Fibroblast of villous mesenchyme (primary cell): ENCODE measurements at places on chromosomes 3 and 15. TPM values are rescaled to one million over a fixed set of nuclear protein-coding genes. Genes with fewer than 3 reads are reported as not detected.

DNA sequence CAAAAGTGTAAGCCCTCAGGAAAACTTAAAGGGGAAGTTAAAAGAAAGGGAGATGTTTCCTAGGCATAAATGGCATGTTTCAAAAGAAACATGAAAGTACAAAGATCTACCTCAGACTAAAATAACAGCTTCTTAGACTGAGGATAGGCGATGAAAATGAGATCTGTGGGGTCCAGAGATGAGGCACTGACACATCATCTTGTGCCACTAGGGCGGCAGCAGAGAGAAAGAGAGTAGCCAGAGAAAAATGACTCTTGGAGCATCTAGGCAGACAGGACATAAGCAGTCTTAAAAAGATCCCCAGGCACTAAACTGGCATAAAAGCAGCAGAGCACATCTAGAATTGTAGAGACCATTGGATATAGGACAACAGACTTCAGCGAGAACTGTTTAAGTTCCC lies 42.5 kb upstream of the RFX7 start:
- DNase-seq: no peak

DNA sequence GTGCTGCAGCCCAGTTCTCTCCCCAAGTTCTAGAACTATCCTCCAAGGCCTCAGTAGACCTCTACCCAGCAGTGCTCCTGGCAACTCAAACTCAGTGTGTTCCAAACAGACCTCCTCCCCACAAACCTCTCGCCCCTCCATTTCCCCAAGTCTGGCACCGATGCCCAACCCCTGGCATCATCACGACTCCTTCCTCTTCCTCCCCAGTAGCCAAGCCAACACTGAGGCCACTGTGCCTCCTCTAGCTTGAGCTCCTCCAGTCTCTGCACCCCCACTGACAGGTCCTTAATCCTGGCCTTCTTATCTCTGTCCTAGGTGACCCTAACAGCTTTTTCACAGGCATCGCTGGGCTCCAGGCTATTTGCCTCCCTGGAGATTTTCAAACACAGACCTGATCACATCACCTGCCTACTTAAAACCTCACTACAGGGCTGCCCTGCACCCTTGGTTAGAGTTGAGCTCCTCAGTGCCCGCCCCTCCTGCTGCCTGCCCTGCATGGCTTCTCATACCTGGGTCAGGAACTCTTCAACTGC lies 6.8 kb downstream of the ARPIN start:
- no peak for DNase-seq

DNA sequence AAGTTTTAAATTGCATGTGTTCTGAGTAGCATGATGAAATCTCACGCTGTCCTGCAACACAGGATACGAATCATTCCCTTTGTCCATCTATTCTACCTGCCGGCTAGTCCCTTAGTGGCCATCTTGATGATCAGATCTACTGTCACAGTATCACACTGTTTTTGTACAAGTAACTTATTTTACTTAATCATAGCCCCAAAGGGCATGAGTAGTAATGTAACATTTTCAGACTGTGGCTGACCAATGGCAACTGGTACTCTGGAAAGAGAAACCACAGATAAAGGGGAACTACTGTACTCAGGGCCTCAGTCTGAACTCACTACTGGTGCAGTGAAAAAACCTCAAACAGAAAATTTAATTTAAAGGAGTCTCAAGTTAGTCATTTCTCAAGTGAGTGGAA lies 127.3 kb upstream of the MRPL3 start:
- no peak for DNase-seq

DNA sequence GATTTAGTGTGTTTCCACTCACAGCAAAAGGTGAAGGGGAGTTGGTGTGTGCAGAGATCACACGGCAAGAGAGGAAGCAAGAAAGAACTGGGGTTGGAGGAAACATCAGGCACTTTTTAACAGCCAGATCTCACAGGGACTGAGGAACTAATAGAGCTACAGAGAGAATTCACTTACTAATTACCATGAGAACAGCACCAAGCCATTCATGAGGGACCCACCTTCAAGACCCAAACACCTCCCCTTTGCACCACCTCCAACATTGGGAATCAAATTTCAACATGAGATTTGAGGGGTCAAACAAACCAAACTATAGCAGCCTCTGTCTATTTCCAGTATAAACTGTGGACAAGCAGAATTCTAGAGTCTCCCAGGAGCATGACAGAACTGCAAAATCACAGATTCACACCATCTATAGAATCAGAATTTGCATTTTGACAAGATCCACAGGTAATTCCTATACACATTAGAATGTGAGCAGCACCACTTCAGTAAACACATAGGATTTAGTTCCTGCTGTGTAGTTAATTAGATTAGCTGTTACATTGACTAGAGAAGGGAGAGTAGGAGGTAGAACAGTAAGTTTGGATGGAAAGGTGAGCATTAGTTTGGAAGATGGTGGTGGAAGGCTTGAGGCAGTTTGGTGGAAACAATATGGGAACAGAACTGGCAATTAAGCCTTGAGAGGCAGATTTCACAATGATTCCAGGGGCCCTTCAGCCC lies 311.7 kb downstream of the NSUN3 start:
- DNase-seq: no peak

DNA sequence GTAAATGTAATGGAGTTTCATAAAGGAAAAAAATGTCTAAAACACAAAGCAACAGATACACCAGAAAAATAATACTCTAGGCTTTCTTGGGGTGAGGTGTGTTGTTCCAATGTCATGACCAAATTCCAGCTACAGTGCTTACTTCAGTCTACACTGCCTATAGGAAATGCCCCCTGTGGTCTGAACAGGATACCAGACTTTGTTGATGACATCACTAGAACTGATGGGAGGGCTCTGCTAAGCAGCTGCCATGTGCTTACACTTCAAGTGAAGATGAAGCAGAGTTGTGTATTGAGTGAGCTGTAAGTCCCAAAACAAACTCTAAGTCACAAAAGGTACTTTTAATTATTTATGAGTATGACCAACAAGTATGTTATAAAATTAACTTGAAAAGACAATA lies 456.1 kb upstream of the IL12A start:
- no peak for DNase-seq

BFSP2 gene
- not detected in 2 replicates for total RNA-seq

TAGLN3 gene
- total RNA-seq: under 0.01 TPM in 1 of 2 replicates, not detected in the other

DNA sequence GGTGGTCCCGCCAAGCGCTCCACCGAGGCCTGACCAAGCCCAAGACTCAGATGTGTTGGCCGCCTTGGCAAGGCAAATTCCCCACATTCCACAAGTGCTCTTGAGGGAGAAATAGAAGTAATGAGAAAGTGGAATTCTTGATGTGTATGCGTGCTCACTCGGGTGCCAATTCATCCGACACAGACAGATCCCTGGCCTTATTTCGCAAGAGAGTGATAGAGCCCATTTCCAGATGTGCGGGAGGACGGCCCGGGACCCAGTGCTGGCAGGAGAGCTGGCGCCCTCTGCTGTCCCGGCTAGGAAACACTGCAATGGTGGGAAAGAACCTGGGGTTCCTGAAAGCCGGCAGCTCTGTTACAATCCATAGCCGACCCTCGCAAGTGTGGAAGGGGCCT lies 76.0 kb downstream of the HMG20A start:
- peak; percentile 95 for DNase-seq

DNA sequence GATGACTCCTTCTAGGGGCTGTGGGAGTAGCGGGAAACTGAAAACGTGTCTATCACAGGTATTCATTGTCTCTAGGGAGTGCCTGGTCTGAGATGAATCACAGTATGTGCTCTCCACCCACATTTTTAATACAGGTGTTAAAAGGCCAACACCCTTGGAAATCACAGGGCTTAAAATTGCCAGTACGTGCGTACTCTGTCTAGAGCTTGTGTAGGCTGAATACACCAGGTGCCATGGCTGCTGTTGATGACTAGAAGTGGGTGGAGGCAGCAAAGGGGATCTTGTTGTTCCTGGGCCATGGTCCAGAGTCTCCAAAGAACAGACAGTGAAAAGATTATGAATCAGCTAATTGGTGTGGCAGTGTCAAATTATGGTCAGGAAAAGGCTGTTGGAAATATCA lies 35.1 kb upstream of the P3H2 start:
- no peak for DNase-seq

KLHL18 gene
- 20.3 and 22.9 TPM in 2 replicates for total RNA-seq

CKMT1A gene
- total RNA-seq: not detected in 2 replicates

- DNase-seq: no peak
Observed at GRCh38 chr3:11632966-11633365, 10.7 kb downstream of the VGLL4 start.

GXYLT2 gene
- 15.8 and 18.1 TPM in 2 replicates for total RNA-seq

DNA sequence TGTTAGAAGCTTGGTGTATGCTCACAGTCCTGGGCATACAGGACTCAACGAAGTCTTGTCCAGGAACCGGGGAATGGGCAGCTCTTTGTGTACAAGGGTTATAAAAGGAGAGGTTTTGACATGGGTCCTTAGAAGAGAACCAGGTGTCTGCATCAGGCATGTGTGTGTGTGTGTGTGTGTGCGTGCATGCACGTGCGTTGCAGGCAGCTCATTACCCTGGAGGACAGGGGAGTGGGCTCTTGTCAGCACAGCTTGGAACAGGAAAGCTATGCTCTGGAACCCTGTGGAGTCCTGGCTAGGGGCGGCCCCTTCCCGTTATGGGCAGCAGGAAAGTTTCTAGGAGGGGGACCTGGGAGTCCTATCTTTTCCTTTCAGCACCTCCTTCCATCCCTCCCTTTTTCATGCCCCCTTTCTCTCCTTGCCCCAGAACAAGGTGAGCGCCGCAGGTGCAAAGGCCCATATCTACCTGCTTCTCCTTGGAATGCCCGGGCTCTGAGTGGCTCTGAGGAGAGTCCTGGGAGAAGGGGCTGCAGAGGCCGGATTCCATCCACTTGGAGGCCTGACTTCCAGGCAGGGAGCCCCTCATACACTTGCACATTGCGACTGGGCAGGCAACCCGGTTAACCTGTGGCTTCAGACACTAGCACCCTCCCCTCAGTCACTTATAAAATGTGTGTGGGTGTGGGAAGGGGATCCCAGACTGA lies 33.9 kb upstream of the LCTL start:
- DNase-seq: no peak

DNA sequence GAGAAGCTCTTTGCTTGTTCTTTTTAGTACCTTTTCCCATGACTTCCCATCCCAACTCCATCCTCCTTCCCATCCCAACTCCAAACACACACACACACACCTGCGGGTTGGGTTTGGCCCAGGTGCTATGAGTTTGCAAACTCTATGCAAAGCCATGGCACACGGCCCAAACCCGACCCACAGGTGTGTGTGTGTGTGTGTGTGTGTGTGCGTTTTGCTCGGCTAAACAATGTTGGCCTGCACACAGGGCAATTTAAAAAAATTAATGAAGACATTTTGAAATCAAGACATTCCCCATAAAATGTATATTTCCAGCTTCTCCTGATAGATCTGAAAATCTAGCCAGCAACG lies 103.7 kb upstream of the TLE3 start:
- no peak for DNase-seq

GRCh38 chr3:171812811-171813210 lies 2.5 kb upstream of the PLD1 start:
- DNase-seq: peak; percentile 49

DNA sequence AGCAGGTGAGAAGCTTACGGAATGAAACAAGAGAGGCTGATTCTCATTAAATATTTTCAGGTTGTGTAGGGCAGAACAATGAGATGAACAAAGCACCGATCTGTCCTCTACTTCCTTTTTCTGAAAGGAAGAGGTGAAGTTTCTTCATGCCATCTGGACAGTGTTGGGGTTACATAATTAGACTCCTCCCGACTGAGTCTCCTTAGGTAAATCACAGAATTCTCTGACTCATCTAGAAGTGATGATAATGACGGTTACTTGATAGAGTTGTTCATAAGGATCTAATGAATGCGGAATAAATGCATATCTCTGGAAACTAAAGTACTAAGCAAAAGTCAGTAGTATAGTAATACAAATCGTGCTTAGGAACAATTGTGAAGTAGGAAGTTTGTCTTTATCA lies 21.2 kb downstream of the CRTC3 start:
- DNase-seq: no peak

KIF15 gene
- 5.5 and 9.9 TPM in 2 replicates for total RNA-seq

- DNase-seq: peak; percentile 61
Observed at GRCh38 chr15:80695099-80695910, at the start of gene ABHD17C. TSS of gene ABHD17C (plus strand) at chr15:80695310. CDS start at chr15:80695430, 120 bp downstream.

NEK10 gene
- 1.9 and 6.9 TPM in 2 replicates for total RNA-seq

- DNase-seq: no peak
Observed at GRCh38 chr3:39114456-39114855, 7.0 kb downstream of the TTC21A start.

GRCh38 chr3:87082796-87083440 lies 92.0 kb upstream of the VGLL3 start:
- DNase-seq: peak; percentile 73

PPP1R2 gene
- total RNA-seq: 81.5 and 131 TPM in 2 replicates

SERPINI2 gene
- total RNA-seq: not detected in 2 replicates

DNA sequence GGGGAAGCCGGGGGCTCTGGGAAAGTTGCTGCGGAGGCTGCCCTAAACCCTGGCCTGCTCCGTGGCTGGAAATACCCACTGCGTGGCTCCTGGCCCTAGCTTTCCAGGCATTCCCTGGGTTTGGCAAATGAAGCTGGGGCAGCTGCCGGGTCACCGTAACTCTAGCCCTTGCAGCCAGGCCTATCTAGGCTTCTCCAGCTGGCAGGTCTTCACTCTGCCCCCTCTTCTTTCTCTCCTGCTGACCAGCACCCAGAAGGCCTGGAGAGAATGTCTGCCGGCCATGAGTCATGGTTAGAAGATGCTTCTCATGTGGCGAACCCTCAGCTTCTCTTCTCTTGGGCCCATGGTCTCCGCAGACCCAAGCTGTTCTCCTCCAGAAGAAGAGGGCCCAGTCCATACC lies 5.6 kb upstream of the DLL4 start:
- DNase-seq: no peak

GRCh38 chr15:50358845-50359244 lies 3.8 kb upstream of the GABPB1 start:
- peak; percentile 45 for DNase-seq

ZSCAN2 gene
- total RNA-seq: 5.6 and 7.1 TPM in 2 replicates

- no peak for DNase-seq
Observed at GRCh38 chr15:69535101-69535638, 82.6 kb downstream of the RPLP1 start.

GRCh38 chr3:159480046-159480445 lies 508.6 kb upstream of the IL12A start:
- no peak for DNase-seq

- peak; percentile 53 for DNase-seq
Observed at GRCh38 chr3:67011414-67012131, 13.5 kb downstream of the KBTBD8 start.

PLA2G4F gene
- not detected in 2 replicates for total RNA-seq

- DNase-seq: no peak
Observed at GRCh38 chr3:58101499-58102389, 93.5 kb downstream of the FLNB start.

EIF4A2 gene
- 319 and 691 TPM in 2 replicates for total RNA-seq

DNA sequence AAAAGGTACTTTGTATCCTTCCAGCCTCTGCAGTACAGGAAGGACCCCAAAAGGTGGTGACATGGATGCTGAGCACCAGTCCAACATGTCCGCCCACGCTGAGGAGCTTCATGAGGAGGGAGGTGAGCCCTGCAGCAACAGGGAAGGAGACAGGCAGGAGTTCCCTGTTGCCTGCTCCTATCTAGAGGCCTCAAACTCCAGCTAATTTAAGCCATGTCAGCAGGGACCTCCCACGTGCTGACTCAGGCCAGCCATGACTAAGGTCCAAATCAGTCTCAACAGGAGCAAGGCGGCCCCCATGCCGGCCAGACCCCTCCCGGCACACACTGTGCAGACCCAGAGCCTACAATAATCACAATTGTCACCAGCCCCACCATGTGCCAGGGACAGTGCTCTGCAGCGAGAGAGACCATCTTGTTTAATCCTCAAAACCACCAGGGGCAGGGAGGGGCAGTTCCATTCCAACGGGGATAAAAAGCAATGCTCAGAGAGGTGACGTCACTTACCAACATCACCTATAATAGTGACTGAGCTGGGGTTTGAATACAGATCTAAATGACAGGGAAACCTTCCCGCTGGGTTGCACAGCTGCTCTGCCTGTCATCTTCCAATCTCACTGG lies 54.5 kb upstream of the GATA2 start:
- DNase-seq: peak; percentile 29

IL17RD gene
- 0.64 and 0.86 TPM in 2 replicates for total RNA-seq
